NCI-H2107 (cell line): ENCODE measurements at places on chromosomes 13 and 19.

DNA sequence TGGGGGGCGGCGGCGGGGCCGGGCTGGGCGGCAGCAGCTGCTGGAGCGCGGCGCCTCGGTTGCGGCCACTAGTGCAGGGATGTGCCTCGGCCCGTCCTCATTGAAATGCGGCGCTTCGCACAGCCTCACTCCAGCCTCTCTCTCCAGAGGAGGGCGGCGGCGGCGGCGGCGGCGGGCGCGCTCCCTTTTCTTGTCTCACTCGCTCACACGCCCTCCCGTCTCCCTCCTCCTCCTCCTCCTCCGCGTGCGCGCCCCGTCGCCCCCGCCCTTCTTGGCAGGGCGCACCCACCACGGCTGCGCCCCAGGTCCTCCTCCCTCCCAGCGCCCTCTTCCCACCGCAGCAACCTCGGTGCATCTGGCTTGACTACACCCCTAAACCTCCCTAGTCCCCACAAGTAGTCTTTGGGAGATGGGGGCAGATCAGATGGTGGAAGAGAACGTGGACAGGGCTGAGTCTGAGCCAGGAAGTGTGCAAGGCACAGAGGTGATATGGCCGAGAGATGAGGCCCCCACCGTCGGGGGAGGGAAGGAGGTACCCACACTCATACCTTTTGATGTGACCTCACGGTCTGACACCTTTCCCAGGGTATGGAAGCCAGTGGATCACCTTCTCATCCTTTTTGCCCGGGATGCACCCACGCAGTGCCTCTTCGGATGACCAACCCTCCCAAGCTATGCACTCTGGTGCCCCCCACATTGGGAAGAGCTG is at the start of gene DCLK1:
Gene DCLK1, minus strand, starts transcription at position 161 of the 709 bp plus-strand sequence.
- no peak for DNase-seq

DNA sequence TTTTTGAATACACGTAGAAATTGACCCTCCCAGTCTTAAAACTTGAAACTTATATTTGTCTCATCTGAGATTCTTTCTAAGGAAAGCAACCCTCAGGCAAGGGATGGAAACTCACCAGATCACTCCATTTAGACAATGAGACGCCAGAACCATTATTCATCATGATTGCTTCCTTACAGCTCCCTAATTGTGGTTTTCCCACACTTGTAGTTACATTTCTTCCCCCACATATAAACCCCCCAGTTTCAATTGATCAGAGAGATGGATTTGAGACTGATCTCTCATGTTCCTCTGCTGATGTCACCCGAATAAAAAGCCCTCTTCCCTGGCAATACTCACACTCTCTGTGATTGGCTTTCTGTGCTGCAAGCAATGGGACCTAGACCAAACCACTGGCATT is 197.9 kb upstream of the STARD13 start:
- no peak for DNase-seq

DNA sequence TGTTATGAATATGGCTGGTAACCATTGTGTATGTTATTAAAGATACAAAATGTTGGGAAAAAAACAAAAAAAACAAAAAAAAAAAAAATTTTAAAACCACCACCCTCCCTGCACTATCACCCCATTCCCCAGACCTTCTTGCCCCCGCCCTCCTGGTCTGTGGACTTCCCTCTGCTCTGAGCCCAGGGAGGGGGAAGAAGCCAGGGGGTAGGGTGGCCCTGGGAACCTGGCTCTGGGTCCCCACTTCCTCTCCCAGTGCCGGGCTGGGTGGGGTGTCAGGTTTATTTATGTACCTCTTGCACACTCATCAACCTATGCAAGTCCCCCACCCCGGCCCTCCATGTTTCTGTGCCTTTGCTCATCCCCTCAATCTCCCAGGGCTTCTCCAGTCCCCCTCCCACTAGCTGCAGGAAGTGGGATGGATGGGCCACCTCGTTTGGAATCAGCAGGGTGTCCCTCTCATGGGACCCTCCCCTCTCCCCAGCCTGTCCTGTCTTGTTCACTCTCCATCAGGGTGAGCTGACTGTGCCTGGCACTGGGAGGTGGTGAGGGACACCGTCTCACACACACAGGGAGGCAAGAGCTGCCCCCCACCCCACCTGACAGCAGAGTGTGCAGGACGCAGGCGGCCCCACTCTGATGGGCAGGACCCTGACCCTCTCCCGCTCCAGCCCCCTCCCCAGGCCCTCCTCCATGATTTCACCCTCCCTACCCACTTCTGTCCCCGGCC is 5.9 kb downstream of the PAF1 start:
- no peak for DNase-seq

DNA sequence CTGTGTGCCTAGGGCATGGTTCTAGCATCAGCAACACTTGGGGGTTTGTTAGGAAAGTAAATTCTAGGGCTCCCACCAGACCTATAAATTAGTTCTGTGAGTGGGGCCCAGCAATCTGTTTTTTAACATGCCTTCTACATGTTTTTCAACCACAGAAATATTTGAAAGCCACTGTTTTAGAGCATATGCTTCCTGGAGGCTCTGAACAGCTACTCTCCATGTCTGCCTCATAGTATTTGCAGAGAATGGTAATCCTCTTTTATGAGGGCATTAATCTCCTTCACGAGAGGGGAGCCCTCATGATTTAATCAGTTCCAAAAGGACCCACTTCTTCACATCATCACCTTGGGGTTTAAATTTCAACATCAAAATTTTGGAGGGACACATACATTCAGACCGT is 6.0 kb downstream of the SPATA13 start:
- no peak for DNase-seq

GRCh38 chr13:66558506-66558905 is 671.6 kb downstream of the PCDH9 start:
- no peak for DNase-seq

DNA sequence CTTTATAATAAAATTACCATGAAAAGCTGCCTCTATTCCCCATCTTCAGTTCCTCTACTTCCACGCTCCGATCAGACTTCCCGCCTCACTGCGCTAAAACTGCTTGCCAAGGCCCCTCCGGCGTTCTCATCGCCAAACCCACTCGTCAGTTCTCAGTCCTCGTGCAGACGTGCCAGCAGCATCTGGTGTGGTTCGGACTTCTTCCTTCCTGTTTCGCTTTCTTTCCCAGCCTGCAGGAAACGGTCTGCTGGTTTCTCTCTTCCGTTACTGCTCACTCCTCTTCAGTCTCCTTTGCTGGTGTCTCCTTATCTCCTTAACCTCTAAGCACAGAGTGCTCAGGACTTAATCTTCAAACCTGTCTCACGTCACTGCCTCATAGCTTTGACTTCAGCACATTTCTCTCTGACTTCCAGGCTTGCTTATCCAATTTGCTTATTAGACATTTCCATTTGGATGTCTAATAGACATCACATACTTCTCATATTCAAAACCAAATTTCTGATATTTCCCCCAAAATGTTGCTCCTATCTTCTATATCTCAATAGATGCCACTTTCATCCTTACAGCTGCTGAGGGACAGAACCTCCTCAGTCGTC is 40.3 kb downstream of the RCBTB2 start:
- DNase-seq, result no peak

GRCh38 chr13:31930901-31931522 is 100.6 kb upstream of the FRY start:
- no peak for DNase-seq
